NCI-H1694 treated with DMSO at 0.1 percent for 48 hours (cell line): ENCODE measurements at places on chromosomes 2 and 18.
A peak's percentile ranks its signal among the peaks of the same experiment; 100 is the strongest.

GRCh38 chr2:60355849-60356261 lies 197.6 kb downstream of the BCL11A start:
- no peak for DNase-seq

DNA sequence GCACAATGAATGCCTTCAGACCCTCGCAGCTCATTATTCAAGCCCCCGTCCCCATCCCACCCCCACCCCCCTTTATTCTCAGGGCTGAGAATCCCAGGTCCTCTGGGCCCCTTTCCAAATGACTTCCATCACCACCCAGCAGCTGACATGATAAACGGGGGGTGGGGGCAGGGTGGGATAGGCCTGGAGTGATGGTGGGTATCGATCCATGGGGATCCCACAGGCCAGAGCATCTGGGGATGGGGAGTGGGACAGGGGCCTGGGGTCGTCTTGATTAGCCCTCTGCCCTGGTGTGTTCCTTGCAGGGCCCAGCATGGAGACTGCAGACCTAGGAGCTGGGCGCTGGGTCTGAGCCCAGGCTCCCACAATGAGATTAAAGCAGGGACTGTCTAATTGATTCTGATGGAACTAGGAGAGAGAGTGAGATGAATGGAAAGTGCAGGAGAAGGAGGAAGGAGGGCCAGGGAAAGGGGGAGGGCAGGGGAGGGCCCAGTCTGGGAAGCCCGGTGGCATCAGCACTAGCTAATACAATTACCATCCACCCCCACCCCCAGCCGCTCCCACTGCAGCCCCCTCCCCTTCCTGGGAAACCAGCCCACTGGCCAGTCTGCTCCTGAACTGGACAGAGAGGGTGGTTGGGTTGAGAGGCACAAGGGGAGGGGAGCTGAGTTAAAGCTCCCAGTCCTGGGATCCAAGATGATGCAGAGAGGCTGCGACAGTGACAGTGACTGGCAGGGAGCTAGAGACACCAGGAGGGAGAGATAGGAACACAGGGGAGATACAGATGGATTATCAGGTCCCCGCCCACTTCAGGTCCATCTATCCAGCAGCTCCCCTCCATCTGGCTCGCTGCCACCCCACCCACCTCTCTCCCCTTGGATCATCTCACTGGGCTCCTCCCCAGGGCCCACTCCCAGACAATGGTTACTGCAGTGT lies 13.1 kb upstream of the TNS1 start:
- DNase-seq: no peak

GRCh38 chr18:51300912-51301311 lies 103.4 kb upstream of the MEX3C start:
- DNase-seq: no peak

GRCh38 chr2:65574993-65575392 lies 142.6 kb upstream of the SPRED2 start:
- no peak for DNase-seq

- DNase-seq: no peak
Measured at GRCh38 chr18:77098538-77099174, 33.9 kb downstream of the MBP start.

DNA sequence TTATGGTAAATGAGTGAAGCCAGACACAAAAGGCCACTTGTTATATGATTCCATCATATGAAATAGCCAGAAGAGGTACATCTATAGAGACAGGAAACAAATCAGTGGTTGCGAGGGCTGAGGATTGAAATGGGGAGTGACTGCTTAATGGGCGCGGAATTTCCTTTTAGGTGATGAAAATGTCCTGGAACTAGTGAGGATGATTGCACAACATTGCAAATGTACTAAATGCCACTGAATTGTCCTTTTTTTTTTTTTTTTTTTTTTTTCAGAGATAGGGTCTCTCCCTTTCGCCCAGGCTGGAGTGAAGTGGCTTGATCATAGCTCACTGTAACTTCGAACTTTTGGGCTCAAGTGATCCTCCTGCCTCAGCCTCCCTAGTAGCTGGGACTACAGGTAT lies 15.3 kb upstream of the GAREM2 start:
- DNase-seq: no peak

- peak; percentile 73 for DNase-seq
Measured at GRCh38 chr2:152036611-152037469, 62.0 kb downstream of the CACNB4 start.

GRCh38 chr2:165803123-165803760 lies 9.2 kb upstream of the GALNT3 start:
- DNase-seq: no peak

GRCh38 chr2:101140237-101140636 lies 10.9 kb downstream of the TBC1D8 start:
- DNase-seq: no peak

DNA sequence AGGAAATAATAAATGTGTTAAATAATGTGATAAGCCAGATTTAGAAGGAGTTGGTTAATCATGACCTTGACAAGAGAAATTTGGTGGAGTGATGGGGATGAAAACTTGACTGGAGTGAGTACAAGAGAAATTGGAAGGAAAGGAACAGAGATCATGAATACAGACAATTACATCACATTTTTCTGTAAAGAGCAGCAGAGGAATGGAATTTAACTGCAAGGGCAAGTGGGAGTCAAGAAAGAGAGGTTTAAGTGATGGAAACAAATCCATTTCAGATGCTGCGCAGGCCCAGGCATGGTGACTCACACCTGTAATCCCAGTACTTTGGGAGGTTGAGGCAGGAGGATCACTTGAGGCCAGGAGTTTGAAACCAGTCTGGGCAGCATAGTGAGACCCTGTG lies 46.7 kb downstream of the ICA1L start:
- no peak for DNase-seq

DNA sequence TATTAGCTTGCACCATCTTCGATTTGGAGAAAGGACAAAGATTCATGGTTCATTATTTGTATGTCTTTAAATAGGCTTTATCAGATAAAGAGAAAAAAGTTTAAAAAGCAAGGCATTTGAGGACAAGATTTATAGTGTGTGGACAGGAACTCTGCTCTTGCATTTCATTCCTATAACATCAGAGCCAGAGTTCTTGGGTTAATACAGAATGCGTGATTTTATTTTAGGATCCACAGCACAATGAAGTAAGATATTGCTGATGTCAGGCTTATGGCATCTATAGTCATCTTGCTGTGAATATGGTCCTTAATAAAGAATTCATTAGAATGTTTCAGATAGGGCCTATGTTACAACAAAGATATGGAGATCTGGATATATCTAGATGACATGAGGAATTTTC lies 19.7 kb downstream of the RASGRP3 start:
- DNase-seq: no peak

DNA sequence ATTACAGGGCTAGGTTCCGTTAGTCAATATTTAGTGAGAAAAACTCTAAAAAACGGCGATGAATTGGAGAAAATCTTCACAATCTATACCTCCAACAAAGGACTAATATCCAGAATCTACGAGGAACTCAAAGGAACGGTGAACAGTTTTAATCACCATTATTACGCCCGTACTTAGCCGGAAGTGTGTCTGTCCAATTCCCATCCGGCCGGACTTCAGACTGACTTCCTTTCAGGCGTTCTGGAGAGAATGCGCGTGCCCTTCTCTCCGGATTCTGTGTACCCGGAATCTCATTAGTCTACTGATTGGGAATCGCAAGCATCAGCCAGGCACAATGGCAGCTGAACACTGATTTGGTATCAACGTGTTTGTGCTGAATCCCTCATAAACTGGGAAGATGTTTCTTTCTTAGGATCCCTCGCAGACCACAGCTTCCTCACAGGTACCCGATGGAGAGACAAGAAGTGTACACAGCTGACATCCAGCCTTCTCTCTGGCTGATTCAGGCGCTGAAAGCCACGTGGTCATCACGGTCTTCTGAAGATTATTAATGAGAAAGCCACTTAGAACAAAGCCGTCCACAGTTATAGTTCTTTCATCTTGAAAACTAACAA lies 239.9 kb downstream of the ZNF516 start:
- no peak for DNase-seq

- no peak for DNase-seq
Measured at GRCh38 chr2:88053296-88053695, 2.3 kb downstream of the KRCC1 start.

- no peak for DNase-seq
Measured at GRCh38 chr2:10721396-10722251, at the start of gene ATP6V1C2. ATP6V1C2 (plus strand) TSS chr2:10721630; CDS start chr2:10722850, 1,220 bp downstream.

- DNase-seq: no peak
Measured at GRCh38 chr2:107473150-107473549, 353.5 kb upstream of the RGPD4 start.
